ENCODE measurements at places on chromosomes 12 and 14.

DNA sequence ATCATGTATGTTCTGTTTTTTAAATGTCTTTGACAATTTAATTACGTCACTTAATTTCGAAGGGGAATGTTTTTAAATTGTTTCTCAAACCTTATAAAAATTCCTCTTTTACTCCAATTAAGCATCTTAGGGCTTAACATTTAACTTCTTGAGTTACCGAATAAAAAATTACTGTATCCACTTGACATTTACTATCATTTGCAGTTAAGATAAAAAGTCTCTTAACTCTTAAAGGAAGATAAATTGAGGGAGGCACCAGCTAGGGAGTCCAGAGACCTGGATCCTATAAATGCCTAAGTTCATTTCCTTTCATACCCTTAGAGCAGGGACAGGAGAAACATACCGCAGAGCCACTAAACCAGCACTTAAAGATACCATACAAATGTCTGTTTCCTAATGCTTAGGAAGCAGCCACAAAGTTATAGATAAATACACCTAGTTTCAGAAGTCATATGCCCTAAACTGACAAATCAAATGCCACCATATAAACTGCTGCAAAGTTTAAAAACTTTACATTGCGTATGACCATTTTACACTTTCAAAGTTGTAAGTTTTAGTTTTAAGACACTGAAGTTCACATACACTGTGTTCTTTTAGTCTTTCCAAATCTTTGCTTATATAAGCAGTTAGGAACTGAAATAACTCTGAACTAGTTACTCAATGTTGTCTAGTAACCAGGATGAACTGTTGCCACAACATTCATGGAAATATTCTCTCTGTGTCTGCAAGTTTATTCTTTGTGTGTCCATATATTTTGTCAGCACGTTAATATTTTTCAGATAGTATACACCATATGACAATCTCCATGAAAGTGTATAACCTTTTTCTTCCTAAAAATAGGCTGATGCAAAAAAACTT is 71.2 kb downstream of the GALNT4 start:
- DNase-seq, result peak; percentile 75

DNA sequence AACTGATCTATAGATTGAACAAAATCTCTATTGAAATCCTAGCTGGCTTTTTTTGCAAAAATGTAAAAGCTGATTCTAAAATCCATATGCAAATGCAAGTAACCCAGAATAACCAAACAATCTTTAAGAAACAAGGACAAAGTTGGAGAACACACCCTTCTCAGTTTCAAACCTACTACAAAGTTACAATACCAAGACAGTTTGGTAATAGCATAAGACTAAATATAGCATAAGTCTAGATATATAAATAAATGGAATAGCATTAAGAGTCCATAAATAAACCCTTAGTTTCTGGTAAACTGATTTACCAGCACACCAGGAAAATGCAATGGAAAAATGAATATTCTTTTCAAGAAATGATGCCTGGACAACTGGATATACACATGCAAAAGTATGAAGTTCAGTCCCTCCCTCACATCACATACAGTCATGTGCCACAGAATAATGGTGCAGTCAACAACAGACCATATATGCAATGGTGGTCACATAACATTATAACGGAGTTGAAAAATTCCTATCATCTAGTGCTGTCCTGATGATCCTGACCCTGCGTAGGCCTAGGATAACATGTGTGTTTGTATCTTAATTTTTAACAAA is 94.5 kb upstream of the GRIN2B start:
- no peak for DNase-seq

GRCh38 chr14:88882236-88882635 is 57.8 kb downstream of the TTC8 start:
- peak; percentile 9 for DNase-seq

DNA sequence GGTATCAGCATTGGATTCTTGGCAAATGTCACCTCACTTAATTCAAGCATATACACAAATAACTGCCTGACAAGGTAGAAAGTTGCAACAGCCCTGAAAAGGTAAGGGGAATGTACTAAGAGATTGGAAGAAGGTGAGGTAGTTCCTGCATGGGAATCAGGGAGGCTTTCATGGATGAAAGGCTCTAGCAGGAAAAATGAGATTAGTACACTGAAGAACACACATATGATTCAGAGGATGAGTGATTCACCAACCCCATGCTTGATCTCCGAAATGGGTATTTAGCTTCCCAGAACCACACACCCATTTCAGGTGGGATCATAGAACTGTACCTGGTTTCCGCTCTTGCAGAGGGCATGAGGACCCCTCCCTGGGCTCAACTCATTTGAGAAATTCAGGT is 65.8 kb downstream of the PAH start:
- DNase-seq, result no peak

DNA sequence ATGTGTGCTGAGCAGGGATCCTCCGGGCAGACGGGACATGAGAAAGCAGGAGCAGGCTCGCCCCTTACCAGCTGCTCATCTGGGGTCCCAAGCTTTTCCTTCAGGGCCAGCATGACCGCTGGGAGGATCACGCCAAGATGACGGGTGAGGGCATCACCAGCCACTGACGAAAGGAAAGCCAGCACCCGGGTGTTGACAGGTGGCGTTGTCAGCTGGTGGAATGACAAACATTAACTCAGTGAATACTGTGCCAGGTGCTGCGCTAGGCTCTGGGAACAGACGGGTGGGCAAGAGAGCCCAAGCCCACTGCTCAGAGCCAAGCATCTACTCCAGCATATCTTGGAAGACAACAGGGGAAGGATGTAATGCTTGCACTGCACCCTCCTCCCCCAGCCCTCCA is 21.3 kb upstream of the RAB35 start:
- no peak for DNase-seq

DNA sequence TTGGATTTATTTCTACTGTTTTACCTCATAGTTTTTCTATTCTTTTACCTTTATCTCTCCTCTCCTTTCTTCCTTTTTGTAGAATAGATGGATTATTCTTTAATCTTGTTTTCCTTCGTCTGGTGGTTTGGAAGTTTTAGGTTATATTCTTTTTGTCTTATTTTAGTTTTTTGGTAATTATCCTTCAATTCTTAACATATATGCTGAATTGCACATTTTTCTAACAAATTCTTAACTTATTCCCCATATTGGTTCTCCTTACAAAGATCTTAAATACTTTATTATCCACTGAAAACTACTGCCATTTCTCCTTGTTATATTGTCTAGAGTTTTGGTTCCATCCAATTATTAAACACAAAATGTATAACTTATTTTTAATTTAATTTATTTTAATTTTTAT is 42.3 kb downstream of the CATSPERB start:
- DNase-seq, result no peak

DNA sequence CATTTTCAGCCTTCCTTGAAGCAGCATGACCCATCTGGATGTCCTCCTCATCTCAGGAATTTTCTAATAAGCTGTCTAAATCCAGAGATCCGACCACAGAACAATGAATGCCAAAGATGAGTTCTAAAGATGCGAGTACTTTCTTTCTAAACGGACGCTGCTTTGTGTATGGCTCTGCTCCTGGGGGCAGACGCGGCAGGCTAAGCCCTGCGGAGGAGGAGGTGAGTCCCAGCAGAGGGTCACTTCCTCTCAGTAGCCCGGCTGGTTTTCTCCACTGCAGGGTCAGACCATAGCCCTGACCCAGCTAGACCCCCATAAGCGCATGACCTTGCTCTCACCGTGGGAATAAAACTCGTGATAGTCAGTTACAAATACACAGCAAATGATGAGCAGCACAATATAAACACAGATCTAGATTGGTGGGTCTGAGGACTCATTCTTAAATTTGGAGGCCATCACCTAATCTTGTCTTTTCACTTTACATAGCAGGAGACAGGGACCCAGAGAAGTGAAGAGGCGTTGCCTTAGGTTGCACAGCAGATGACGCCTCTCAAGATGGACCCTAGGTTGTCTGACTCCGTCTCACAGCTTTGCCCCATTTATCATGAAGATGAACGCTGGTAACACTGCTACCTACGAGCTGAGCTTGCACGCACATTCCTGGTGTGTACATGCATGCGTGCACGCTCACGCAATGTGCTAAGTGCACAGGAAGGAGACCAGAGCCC is 16.6 kb downstream of the SSH1 start:
- peak; percentile 69 for DNase-seq

DNA sequence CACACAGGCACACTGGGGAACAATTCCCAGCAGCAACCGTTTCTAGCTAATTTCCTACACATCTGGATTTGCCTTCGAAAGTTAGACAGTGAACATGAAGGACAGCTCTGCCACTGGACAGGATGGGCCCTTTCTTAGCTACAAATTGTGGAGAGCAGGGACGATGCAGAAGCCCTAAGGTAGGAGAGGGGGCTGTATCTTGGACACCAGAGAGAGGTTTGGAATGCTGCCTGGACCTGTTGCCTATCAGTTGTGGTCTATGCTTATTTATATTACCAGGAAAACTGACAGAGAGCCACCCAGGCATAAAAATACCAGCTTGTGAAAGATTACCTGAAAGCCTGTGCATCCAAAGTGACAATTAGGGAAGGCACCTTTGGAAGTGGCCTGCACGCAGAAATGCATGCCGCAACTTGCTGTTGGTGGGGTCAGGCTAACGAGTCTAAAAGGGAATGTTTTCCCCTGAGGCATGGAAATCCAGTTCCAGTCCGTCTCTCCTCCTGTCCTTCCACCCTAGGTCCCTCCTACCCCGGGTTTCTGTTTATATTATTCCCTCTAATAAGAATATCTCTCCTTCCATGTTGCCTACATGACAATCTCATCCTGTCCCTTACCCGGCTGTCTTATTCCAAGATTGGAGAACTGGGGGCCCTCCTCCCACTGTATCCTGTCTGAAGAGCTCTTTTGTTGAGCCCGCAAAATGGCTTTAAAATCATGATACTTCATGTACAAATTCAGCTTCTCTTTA is 60.2 kb downstream of the MDM2 start:
- no peak for DNase-seq

DNA sequence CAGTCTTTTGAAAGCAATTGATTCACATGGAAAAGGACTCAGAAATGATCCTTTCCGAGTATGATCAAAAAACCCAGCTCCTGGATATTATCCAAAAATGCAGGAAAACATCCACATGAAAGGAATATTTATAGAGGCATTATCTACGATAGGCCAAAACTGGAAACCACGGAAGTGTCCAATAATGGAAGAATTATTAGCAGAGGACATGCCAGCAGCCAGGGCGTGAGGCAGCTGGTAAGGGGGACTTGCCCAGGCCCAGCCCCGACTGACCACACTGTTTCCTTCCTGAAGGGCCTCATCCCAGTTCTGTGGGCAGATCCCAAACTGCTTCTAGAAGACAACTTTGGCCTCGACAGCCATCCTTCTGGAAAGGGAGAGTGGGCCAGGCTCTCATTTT is 20.5 kb downstream of the ACTN1 start:
- DNase-seq, result no peak

- DNase-seq, result no peak
Measured at GRCh38 chr12:28218875-28219274, 28.6 kb downstream of the CCDC91 start.

DNA sequence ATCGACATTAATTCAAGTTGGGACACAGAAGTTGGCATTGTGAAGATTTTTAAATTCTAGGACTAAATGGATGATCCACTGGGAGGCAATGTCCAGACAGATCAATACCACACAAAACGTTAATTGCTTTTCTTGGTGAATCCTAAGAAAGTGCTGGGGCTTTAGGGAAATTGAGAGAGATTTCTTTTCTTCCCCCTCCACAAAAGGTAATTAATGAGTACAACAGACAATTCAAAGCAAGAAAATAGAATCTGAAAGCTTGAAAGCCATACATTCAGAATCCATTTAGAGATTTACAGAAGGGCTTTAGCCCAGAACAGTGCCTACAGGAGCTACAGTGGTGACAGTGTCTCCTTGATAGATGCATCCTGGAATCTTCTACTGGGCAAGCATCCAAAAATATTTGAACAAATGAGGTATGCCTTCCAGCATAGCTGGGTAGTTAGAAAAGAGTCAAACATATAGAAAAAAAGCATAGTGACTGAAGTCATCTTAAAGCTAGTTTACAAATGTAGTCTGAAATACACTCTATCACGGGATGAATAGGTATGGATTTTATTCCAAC is 718.1 kb downstream of the DIO2 start:
- no peak for DNase-seq

GRCh38 chr12:512933-513332 is 53.2 kb downstream of the B4GALNT3 start:
- no peak for DNase-seq

- no peak for DNase-seq
Measured at GRCh38 chr12:49980501-49981349, 8.0 kb downstream of the AQP6 start.

DNA sequence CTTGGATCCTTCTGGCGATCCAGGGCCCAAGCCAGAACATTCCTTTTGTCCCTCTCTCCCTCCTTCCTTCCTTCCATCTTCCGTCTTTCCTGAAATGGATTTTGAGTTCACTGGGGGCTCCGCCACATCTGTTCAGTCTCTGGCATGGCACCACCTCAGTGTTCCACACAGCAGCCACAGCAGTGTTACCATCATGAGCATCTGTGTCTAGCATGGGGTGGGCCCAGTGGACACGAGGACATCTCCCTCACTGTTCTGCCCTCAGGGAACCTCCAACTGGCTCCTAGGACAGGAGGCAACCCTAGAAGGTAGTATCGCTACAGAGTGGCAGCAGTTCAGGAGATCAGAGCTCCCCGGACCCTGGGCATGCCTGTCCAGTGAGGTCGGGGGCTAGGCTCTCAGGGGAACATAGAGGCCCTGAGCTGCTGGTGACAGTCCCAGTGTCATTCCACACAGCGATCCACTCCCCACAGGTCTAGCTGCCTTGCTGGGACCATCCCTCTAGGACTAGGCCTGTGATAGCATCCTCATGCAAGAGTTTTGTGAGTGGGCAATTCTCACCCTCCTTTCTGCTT is 59.0 kb downstream of the GALNT16 start:
- no peak for DNase-seq

- no peak for DNase-seq
Measured at GRCh38 chr14:76673261-76673660, 88.0 kb upstream of the VASH1 start.

GRCh38 chr14:75812622-75813021 is 151.6 kb downstream of the TTLL5 start:
- DNase-seq, result no peak

All from astrocyte of the spinal cord (primary cell).